Activated naive CD8-positive, alpha-beta T cell treated with anti-CD3 and anti-CD28 coated beads, Interleukin-2, amount 10 ng/mL, durations not matched to agents 7 days and 5 days (primary cell): ENCODE measurements at places on chromosomes 1 and 21. TPM values are rescaled to one million over a fixed set of nuclear protein-coding genes. Genes with fewer than 3 reads are reported as not detected.

- no peak for DNase-seq
These were observed 675 bp downstream of the TMCO2 start for GRCh38 chr1:40248412-40248811.

DNA sequence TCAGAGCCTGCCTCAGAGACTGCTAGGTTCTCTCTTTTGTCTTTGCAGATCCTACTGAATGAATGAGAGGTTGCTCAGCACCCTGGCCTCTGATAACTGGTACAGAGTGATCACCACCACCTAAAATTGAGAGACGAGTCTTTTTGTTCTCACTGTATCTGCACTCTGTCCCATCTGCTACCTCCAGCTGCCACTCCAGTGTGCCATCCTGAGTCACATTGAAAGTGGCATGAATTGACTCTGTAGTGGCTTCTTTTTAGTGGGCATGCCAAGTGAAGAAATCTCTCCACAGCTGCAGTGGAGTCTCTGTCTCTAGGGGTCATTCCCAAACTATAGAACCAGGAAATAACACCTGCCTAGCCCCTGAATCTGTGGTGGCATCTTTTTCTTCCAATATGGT is 14.7 kb downstream of the CAMK1G start:
- no peak for DNase-seq

The PLA2G2A gene
- not detected for total RNA-seq

The NPHS2 gene
- not detected for total RNA-seq

The OR6K3 gene
- not detected for total RNA-seq

GRCh38 chr1:238248356-238248755 is 357.6 kb upstream of the ZP4 start:
- no peak for DNase-seq
